Muscle of arm (tissue), 14 donors: ENCODE measurements at places on chromosomes 2 and 18.

- DNase-seq = no peak
These were observed 4.0 kb downstream of the ALPP start for GRCh38 chr2:232382331-232383225.

DNA sequence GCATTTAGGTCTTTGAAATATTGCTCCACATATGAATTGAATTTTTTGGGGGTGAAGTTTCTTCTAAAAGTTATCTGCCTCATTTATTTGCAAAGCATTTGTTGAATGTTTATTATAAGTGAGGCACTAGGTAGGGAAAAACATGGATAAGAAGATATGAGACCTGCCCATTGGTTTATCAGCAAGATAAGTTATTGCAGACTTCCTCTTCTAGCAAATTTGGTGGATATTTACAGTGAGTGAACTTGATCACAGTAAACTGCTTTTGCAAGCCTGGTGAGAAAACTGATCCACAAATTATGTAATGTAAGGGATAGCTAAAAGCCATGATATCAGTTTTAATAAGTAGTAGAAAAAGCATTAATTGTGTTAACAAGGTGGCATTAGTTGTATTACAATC lies 364.8 kb downstream of the SOCS6 start:
- DNase-seq = no peak

GRCh38 chr2:128324897-128325410 lies 6.3 kb upstream of the HS6ST1 start:
- no peak for DNase-seq

DNA sequence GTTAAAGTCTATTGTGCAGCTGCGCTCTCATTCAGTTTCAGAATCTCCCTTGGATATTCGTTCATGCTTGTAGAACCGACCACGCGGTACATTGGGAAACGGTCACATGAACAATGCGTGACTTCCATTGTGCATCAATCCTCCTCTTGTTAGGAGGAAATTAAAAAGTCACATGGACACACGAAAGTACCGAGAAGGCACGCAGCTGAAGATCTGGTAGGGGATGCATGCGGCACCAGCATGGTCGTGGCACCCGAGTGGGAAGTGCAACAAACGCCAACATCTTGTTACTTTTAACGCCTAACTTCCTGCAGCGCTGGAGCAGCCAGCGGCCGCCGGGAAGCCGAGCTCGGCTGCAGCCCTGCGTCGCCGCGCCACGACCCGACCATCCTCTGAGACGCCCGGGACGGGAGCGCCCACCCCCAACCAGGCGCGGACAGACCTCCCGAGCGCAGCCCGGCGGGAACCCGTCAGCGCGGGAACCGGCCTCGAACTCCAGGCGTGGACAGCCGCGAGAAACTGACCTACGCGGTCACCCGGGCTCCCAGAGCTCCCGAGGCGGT lies 412 bp downstream of the OSBPL1A start:
- peak; percentile 73 for DNase-seq

- DNase-seq = peak; percentile 7
These were observed 17.3 kb upstream of the FEZ2 start for GRCh38 chr2:36615222-36615621.

- no peak for DNase-seq
These were observed 209.2 kb upstream of the DCC start for GRCh38 chr18:52130624-52131301.

GRCh38 chr2:47687856-47688255 lies 95.1 kb upstream of the MSH6 start:
- DNase-seq = no peak

GRCh38 chr2:40160751-40161218 lies 291.1 kb downstream of the SLC8A1 start:
- DNase-seq = no peak

DNA sequence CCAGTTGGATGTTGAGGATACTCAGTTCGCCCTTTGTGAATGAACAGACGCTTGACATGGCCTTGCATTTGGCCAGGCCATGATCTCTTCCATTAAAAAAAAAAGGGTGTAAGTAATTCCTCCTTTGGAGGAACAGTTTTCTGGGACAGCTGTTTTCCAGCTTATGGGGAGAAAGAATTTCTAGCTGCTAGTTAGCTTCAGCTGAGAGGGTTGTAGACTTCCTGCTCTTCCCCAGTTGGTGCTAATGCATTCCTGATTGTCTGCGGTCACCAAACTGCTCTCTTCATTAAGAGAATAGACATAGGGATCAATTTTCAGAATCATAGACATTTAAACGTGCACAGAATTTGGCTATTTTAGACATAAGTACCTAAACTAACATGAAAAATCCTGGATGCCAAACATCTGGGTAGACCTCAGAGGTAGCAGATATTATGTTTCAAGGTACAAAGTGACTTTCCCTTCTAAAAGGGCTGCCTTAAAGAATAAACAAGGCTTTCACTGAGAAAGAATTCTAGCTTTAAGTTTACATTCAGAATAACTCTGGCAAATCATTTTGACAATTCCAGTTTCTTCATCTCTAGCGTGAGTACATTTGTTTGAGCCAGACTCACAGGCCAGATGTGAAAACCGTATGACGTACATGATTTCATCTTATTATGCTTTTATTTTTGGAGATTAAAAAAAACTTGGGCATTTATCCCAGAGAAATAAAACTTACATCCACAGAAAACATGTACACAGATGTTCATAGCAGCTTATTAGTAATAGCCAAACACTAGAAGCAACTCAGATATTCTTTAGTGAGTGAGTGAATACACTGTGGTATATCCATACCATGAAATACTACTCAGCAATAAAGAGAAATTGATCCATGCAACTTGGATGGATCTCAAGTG lies 71.2 kb downstream of the MAIP1 start:
- peak; percentile 83 for DNase-seq

GRCh38 chr2:205913668-205914067 lies 172.3 kb downstream of the INO80D start:
- no peak for DNase-seq

GRCh38 chr2:190344276-190344827 lies 963 bp downstream of the INPP1 start:
- DNase-seq = peak; percentile 61

DNA sequence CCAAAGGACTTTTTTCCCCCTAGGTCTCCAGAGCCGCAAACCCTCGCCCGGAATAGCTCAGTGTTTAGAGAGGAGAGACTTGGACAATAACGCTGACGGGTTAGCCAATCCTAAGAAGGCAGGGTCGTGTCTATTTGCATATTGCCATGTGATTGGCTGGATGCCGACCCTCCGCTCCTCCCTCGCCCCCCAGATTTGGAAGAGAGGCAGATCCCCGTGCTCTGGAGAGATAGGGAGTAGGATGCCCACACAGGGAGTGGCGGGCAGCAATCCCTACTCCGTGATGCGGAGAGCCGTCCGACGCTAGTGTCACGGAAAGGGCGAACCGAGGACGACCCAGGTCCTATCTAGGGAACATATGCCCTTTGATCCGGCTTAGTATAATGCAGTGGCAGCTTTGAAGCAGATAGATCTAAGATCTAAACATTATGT lies 1.4 kb downstream of the WNT6 start:
- DNase-seq = peak; percentile 58

DNA sequence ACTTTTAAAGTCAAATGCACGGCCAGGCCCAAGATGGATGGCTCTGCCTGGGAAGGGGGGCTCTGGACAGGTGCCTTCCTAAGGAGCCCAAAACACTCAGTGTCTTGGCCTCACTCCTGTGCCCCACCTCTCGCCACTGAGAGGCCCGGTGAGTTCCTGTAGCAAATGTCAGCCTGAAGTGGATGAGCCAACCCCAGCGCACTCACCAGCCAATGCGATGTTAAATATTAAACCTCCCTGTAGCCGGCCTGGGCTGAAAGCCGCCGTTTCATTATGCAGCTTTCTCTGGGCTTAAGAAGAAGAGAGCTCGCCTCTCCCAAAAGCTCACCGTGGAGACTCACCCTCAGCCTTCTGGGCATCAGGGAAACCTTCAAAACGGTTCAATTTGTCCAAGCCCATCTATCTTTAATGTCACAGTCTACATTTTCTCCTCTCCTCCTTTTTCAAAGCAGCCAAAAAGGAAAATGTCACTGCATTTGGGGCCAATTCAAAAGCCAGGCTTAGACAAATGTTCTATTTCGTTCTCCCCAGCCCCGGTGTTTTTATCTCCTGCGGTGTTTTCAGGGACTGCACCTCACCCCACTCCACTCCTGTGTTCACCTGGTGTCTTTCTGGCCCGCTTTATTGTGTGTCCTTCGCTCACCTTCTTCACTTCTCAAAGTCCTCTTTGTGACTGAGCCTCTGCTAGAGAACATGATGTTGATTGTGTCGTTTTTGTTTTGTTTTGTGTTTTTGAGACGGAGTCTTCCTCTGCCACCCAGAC lies 124.0 kb downstream of the NRP2 start:
- DNase-seq = no peak

DNA sequence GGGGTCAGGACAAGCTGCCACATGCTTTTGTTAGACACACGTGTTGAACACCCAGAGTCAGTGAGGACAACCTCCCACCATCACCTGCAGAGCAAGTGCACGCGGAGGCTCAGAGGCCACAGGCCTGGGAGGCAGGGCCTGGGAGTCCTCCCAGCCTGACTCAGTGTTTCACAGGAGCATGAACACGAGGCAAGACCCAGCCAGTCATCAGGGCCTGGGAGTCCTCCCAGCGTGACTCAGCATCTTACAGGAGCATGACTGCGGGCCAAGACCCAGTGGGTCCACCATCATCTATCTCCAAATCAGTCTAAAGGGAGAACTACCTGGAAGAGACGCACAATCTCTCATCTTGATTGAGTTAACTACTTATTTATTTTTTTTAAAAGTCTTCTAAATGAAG lies 112.6 kb upstream of the PXDN start:
- no peak for DNase-seq

DNA sequence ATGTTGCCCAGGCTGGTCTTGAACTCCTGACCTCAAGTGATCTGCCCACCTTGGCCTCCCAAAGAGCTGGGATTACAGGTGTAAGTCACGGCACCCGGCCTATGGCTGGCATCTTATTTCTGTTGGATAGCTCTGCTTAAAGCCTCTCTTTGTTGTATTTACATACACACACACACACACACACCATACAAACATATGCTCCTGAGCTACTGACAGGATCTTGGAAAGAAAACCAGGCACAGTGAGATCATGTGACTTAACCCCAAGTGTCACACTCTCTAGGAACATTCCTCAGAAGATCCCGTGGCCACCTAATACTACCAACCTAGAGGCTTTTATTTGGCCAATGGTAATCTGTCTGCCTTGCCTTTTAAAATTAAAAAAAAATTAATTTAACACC lies 85.1 kb upstream of the HAAO start:
- DNase-seq = no peak

- DNase-seq = no peak
These were observed 13.8 kb downstream of the HS1BP3 start for GRCh38 chr2:20637147-20637546.

DNA sequence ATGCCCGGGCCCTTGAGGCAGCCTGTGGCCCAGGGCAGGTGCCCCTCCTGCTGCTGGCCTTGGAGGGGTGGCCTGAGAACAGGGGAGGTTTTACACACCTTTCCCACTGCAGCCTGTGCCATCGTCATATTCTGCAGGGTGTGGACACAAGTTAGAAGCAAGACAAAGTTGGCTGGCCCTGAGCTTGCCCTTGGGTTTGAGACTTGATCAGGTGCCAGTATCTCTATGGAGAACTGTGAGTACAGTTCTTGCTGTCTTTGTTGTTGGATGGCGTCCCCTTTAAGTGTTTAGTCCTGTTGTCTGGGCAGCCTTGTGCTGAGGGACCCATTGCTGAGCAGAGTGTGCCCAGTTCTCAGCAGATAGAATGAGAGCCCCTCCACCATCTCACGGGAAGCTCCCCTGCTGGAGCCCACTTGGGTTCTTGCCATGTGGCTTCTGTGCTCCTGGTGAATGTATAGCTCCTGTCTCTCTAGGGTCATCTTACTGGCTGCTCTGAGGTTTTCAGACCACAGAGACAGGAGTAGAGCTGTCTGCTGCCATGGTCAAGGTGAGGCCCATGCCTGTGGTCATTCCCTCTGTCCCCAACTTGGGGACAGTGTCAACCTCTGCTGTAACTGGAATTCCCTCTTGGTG lies 115.9 kb downstream of the SH3RF3 start:
- DNase-seq = no peak

- no peak for DNase-seq
These were observed 439.7 kb downstream of the RND3 start for GRCh38 chr2:150047620-150048222.

DNA sequence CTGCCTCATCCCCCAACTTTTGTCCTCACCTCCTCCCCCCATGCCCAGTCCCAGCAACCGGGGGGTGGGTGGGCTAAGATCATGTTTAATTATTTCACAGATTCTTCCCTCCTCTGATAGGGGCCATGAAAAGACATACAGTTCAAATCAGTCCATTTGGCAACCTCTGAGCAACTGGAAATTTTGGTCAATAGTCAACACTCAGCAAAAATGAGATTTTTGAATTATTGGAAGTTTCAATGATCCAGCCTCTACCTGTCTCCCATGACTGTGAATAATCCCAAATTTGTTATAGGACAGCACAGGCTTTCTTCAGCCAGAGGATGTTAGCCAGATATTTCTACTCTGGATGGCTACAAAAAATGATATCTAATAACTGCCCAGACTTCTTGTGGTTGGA lies 549.9 kb downstream of the TNS1 start:
- DNase-seq = no peak

- DNase-seq = no peak
These were observed 596.6 kb downstream of the XIRP2 start for GRCh38 chr2:167484875-167485274.

DNA sequence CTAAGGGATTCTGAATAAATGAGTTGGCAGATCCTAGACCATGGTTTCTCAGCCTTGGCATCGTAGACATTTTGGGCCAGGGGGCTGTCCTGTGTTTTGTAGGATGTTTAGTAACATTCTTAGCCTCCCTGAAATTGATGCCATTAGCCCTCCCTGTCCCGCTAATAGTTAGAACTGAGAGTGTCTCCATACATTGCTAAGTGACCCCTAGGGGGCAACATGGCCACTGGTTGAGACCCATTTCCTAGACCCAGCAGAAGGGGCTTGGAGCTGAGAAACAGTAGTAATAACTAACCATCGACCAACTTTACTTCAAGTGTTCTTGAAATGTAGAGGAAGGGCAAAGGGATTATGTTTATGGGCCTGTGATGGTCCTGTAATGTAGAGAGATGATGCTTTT lies 40.8 kb downstream of the KCMF1 start:
- DNase-seq = no peak

- DNase-seq = no peak
These were observed 26.5 kb upstream of the TWIST2 start for GRCh38 chr2:238821391-238821790.

DNA sequence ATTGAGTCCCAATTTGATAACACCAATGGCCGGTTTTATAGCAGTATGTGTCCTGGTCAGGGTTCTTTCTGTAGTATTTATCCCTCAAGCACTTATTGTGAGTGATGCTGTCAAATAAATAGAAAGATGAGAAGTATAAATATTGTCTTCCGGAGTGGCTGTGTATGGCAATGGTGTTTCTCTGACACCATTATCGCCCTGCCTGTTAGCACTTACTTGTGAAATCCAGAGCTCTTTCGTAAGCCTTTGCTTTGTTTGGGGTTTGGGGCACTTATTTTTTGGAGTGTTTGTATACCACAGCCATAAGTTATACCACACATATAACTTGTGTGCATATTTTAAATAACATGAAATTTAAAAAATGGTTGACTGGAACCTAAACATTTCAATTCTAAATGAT lies 29.3 kb downstream of the CD8B2 start:
- no peak for DNase-seq

GRCh38 chr2:74025971-74026612 lies 41.4 kb downstream of the TET3 start:
- no peak for DNase-seq
